ENCODE measurements at places on chromosomes 3 and 15.
A peak's percentile ranks its signal among the peaks of the same experiment; 100 is the strongest.

GRCh38 chr15:59741274-59741906, 52.3 kb upstream of the BNIP2 start:
- DNase-seq = no peak

GRCh38 chr3:97515076-97515475, 249.5 kb upstream of the ARL6 start:
- no peak for DNase-seq

GRCh38 chr15:62112616-62113593, 46.1 kb downstream of the C2CD4A start:
- DNase-seq = no peak

DNA sequence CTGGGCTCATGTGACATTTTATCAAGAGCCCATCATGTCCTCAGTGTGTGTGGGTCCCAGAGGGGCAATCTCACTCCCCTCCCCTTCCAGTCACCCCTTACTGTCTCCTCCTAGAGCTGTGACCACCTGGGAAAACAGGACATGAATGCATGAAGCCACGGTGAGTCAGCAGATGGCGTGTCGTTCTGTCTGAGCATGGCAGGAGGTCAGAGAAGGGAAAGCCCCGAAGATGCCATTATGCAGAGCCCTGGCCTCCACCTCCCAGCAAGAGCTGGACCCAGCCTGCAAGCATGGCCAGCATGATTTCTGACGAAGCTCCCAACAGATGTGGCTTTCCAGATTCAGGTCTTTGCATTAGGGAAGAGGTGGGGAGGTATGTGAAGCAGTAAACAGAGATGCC, 118.5 kb downstream of the TLE3 start:
- DNase-seq = no peak

DNA sequence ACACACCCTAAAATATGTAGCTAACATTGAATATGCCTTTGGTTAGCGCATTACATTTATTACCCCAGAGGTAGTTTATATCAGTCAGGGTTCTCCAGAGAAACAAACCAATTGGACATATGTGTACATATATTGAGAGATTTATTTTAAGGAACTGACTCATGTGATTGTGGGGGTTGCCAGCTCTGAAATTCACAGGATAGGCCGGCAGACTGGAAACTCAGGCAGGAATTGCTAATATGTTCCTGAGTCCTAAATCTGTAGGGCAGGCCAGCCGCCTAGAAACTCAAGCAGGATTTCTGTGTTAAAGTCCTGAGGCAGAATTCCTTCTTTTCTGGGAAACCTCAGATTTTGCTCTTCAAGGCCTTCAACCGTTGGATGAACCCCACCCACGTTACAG, 189.7 kb downstream of the CDIN1 start:
- no peak for DNase-seq

DNA sequence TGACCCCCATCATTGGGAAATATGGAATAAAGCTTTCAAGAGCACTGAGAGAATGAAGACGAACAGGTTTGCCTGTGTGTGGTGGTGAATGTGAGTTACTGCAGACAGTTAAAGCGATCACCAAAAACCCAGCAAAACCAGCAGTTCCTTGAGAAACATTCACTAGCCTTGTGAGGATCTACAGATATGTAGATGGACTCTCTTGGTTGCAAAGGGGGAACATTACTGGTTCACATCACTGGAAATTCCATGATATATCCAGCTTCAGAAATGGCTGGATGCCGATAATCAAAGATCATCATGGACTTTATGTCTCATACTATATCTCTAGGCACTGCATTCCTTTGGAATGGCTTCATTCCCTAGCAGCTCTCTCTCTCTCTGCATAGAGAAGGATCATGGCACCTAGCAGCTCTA, 10.2 kb upstream of the HERC1 start:
- no peak for DNase-seq

- no peak for DNase-seq
Observed at GRCh38 chr3:123732447-123732846, 147.6 kb upstream of the HACD2 start.

DNA sequence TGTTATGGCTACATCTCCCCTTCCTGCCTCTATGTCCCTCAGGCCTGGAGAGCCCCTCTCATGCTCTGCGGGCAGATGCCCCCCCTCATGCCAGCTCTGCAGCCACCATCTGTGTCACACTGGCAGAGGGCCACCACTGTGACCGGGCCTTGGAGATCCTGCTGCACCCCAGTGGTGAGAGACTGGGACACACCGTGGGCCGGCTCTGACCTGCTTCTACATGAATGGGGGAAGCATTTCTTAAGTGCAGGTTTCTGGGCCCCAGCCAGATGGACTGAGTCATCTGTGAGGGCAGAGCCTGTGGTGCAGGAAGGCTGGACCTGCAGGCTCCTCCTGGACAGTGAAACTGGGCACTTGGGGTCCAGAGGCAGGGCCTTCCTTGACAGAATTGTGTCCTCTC, 4.8 kb downstream of the VWA5B2 start:
- DNase-seq = no peak

- DNase-seq = no peak
Observed at GRCh38 chr3:157129803-157130466, 30.0 kb downstream of the CCNL1 start.

DNA sequence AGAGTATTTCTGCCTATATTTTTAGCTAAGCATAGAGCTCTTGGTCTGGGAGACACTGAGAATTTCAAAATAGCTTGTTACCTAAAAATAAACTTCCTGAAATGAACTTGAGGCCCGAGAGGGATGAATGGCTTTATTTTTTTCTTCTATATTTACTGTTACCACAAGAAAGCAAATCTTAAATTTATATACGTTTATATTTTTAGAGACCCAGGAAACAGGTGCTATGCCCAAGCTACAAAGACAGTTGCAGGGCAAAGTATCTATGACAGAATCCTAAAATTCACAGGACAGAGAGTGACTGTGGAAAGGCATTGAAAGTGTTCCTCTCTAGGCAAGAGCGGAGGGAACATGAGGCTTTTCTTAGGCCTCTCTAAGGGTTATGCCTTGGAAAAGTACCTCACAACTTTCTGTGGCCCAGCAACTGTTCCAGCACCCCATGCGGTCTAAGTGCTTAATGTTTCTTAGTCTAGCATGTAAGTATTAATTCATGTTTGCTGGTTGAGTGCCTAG, 36.5 kb downstream of the TGFBR2 start:
- DNase-seq = no peak

- DNase-seq = peak; percentile 92
Observed at GRCh38 chr15:67839929-67840748, at the start of gene RNU6-1. Gene RNU6-1 (minus strand): TSS chr15:67840045.

DNA sequence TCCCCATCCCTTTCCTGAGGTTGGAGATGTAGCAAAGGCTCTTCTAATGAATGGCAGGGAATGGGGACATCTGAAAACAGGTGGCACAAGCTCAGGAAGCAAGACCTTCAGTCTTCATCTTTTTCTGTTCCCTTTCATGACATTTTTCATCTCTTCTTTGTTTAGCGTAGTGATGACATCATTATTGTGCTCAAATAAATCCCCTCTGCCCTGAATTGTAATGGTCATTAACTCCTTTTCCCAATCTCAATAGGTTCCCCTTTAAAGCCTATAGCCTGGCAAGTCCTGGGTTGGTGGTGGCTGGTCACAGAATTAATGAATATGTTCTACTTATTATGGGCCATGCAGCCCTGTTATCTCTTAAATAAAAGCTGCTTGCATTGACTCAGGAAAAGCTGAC, 21.4 kb downstream of the TF start:
- DNase-seq = no peak

GRCh38 chr3:65595222-65596028, 443.3 kb downstream of the MAGI1 start:
- no peak for DNase-seq

GRCh38 chr15:82535566-82536408, 4.5 kb downstream of the RPS17 start:
- DNase-seq = no peak

DNA sequence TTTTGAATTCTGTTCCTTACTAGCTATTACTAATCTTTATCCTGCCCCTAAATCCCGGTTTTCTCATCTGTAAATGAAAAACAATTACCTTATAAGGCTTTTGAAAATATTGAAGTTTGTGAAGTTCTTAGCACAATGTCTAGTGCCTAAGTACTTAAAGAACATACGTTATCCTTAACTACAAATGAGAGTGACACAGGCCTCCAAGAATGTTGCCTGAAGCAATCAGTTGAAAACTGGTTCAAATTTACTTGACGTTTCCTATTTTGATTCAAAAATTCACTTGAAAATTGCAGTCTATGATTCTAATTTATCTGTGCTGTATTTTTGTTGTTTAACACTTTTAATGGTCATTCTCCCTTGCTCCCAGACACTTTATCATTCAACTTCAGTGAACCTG, 3.2 kb downstream of the SENP7 start:
- DNase-seq = no peak

DNA sequence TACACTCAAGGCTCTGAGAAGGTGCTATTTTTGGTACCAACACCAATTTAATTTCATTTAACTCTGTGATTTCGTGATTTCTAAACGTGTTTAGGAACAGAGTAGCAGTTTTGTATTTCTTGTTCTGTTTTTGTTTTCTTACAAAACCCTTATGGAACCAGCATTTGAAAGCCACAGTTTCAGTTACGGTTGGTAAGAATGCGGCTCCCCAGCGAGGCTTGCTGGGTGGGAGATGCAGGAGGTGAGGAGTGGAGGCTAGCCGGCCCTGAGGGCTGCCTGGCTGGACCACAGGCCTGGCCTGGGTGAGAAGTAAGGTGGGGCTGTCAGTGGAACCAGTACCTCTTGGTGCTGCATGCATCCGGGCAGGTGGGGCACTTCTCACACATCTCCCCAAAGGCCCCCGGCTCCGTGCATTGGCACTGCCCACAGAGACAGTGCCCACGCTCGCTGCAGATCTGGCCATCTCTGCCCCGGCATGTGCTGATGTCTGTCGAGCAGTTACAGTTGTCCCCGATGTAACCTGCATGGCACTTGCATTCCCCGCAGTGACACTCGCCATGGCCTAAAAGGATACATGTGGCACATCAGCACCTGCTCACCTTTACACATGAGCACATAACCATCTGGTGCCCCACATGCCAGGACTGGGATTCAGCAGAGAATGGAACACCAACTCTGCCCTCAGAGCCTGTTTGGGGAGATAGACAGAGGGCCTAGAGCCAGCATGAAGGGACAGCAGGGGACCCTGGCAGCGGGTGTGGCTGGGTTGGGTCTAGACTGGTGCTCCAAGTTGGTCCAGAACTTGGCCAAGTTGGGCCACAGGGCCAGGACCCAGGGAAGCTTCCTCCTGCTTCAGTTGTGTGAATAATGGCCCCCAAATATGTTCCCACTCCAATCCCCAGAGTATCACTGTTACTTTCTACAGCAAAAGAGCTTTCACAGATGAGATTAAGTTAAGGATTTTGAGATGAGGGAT, 43.4 kb downstream of the UMPS start:
- DNase-seq = no peak

DNA sequence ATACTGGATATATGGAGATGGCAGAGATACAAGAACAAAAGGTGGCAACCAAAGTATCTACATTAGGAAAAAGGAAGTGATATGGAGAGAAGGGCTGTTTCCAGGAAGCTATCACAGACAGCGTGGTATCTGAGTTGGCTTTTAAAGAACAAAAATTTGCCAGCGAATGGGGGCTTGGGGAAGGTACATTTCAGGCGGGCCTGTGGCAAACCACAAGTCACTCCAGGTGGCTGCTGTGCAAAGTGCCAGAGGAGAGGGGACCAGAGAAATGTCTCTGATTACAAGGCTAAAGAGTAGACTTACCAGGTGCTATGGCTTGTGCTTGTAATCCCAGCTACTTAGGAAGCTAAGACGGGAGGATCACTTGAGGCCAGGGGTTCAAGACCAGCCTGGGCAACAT, 91.1 kb downstream of the MSL2 start:
- no peak for DNase-seq

DNA sequence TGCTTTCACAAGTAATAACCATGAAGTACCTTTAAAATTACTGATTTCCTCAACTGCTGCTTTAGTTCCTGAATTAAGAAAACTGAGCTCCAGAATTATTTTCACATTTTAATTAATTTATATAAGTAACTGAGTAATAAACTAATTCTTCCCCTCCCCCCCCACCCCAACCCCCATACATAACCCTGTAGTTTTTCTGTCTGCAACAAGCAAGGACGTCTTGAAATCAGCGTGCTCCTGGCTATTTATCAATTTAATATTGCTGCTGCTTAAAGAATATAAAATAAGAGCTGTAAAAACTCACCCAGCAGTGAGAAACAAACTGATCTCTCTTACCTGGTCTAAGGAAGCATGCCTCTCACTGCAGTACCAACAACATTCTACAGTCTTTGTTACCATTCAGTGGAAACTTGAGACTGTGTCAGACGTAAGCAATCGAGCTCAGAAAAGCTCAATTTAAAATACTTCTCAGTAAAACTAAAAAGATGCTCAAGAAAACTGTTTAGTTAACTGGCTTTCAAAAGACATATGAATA, 121.0 kb downstream of the TFDP2 start:
- DNase-seq = no peak

GRCh38 chr3:45272828-45273470, 46.9 kb upstream of the TMEM158 start:
- no peak for DNase-seq

DNA sequence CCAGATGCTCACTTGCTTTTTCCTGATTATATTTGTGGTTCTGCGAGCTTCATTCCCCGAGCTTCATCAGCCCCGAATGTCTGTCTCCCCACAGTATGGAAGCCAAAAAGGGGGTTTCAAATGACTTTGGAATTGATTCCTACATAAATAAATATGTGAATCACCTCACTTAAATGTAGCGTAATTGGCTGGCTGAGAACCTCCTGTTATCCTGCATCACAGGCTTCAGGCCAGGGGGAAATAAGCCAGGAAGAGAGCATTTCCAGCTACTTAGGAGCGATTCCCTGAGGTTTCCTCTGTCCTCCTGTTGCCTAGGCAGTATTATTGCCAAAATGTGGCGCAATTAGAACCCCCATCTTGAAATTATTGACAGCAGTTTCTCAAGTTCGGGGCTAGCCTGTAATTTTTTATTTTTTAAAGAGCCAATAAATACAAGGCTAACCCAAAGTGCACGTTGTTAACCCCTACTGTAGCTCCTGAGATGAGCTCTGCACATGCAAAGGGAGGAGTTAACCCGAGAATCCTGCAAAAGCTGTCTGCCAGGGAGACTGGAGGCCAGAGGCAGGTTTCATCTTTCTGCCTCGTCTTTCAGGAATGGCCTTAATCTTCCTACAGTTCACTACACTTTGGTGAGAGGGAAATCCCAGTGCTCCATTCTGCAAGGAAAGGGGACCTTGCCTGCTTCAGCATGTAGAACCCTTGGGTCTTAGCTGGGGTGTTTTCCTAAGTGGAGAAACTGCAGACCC, 148.2 kb downstream of the ADAMTS9 start:
- DNase-seq = no peak

GRCh38 chr3:179067839-179068238, 3.8 kb downstream of the ZMAT3 start:
- no peak for DNase-seq

GRCh38 chr3:126525853-126526667, 2.1 kb downstream of the CHST13 start:
- DNase-seq = no peak

GRCh38 chr15:71815301-71815700, 4.9 kb downstream of the NR2E3 start:
- DNase-seq = no peak

DNA sequence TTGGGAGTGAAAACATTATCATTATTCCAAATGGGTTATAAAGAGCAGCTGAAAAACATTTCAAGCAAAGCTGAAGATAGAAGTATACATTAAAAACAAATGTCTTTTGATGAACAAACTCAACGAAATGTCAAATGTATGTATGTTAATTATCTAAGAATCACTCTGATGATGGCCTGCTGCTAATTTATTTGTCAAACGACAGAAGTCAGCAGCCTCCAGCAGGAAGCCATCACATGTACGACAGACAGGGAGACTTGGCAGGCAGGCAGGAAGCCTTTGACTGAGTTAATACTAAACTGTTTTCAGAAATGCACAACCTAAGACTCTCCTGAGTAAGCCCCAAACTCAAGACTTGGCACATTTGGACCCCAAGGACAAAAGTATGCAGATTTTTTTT, 491.1 kb downstream of the ZNF385D start:
- DNase-seq = no peak

Data from stimulated activated CD8-positive, alpha-beta memory T cell treated with anti-CD3 and anti-CD28 coated beads, Interleukin-7, amount 100 ng/mL, for 1 hour (primary cell).